MG63 (cell line): ENCODE measurements at places on chromosomes 12 and 14.
A peak's percentile ranks its signal among the peaks of the same experiment; 100 is the strongest.

DNA sequence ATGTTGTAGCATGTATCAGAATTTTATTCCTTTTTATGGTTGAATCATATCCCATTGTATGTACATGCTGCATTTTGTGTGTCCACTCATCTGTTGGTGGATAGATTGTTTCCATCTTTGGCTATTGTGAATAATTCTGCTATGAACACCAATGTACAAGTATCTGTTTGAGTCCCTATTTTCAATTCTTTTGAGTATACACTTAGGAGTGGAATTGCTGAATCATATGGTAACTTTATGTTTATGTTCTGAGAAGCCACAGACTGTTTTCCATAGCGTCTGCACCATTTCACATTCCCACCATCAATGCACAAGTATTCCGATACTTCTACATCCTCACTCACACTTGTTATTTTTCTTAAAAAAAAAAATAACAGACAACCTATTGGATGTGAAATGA lies 91.5 kb downstream of the ARF6 start:
- no peak for DNase-seq

DNA sequence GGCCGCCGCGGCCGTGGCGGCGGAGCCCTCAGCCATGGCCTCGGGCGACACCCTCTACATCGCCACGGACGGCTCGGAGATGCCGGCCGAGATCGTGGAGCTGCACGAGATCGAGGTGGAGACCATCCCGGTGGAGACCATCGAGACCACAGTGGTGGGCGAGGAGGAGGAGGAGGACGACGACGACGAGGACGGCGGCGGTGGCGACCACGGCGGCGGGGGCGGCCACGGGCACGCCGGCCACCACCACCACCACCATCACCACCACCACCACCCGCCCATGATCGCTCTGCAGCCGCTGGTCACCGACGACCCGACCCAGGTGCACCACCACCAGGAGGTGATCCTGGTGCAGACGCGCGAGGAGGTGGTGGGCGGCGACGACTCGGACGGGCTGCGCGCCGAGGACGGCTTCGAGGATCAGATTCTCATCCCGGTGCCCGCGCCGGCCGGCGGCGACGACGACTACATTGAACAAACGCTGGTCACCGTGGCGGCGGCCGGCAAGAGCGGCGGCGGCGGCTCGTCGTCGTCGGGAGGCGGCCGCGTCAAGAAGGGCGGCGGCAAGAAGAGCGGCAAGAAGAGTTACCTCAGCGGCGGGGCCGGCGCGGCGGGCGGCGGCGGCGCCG lies 381 bp downstream of the YY1 start:
- DNase-seq: peak; percentile 12

DNA sequence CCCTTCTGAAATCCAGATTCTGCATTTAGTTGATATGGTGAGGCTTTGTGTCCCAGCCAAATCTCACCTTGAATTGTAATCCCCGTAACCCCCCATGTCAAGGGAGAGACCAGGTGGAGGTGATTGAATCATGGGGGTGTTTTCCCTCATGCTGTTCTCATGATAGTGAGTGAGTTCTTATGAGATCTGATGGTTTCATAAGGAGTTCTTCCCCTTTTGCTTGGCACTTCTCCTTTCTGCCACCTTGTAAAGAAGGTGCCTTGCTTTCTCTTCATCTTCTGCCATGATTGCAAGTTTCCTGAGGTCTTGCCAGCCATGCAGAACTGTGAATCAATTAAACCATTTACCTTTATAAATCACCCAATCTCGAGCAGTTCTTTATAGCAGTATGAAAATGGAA lies 23.1 kb upstream of the C12orf42 start:
- DNase-seq: no peak

GRCh38 chr12:111185889-111186227 lies 183.0 kb downstream of the PHETA1 start:
- no peak for DNase-seq

DNA sequence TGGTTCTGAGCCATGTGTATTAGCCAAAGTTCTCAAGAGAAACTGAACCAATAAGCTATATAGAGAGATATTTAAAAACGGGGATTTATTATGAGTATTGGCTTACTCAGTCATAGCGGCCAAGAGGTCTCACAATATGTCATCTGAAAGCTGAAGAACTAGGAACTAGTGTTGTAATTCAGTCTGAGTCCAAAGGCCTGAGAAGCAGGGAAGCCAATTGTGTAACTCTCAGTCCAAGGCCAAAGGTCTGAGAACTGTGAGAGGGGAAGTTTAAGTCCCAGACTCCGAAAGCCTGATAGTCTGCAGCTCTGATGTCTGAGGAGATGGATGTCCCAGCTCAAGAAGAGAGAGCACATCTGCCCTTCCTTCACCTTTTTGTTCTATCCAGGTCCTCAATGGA lies 344.8 kb upstream of the USP15 start:
- no peak for DNase-seq

DNA sequence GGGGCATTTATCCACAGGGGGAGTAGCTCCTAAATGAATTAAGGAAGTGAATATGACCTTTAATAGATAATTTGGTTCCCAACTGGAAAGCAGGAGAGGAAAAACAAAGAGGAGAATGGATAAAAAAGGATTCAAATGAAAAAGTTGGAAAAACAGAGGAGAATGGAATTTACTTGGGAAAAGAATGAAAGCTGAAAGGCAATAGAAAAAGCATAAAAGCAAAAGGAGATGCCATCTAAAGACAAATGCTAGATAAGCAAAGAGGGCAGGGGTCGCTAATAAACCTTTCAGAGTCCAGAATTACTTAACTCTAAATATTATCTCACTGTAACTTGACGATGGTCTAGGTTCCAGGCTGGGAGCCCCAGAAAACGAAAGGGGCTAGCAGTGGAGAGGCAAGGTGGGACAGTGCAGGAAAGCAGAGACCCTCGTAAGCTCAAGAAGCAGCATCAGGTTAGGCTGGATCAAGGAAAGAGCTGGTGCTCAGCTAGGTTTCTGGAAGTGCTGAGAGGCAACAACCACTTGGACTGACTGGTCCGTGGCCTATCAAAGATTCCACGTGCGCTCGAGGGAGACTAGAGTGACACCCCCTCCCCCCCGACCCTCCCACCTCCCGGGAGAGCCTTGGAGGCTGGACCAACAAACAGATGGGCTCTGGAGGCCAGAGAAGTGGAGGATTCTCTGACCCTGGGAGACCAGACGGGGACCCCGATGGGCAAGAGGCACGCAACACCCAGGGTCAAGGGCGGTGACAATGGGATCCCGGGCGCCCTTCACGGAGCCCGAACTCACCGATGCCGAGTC lies 1.2 kb downstream of the SLC2A13 start:
- DNase-seq: no peak

- DNase-seq: no peak
Observed at GRCh38 chr12:47328831-47329545, 249.2 kb upstream of the AMIGO2 start.

DNA sequence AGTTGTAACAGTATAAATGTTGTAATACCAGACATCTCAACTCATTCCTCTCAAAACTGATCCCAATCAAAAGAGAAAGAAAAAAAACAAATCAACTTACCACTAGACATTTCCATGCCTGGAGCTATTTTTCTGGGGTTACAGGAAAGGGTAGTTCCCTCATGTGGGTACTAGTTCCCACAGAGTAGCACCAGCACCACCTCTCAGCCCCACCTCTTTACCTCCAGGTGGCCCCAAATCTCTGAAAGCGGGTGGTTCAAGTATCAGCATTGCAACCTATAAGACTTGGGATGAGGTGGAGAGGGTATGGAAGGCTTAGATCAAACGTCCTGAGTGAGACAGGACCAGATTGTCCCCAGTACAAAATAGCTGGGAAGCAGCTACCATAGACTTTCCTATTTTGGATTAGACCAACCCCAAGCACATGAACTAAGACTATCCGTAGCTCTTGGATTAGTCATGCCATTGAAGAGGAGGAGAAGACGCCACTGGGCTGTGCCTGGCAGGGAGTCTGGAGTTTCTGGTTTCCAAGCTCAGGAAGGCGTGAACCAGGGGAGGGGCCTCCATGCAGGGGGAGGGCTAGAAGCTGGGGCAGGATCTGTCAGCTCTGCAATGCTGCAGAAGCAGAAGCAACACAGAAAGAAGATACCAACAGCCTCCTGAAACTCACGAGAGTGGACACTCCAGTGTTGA lies at the start of gene SLC39A2:
TSS of gene SLC39A2 (plus strand) at position 620 of the 693 bp plus-strand sequence. CDS start 154 bp downstream, outside the sequence.
- DNase-seq: peak; percentile 52

DNA sequence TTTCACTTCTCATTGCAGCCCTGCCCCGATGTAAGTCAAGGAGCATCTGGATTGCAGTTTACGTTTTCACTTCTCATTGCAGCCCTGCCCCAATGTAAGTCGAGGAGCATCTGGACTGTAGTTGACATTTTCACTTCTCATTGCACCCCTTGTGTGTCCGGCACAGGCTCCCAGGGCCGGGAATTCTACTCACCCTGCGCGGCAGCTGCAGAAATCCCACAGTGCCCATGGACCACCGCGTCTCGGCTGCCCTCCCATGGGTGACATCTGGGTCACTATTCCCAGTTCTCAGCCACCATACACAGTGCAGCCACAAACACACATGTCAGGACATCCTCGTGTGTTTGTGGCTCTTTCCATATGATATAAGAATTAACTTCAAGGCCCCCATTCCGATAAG lies 378.5 kb downstream of the ADGRD1 start:
- DNase-seq: no peak

GRCh38 chr14:40098468-40098867 lies 666.2 kb upstream of the FBXO33 start:
- no peak for DNase-seq

DNA sequence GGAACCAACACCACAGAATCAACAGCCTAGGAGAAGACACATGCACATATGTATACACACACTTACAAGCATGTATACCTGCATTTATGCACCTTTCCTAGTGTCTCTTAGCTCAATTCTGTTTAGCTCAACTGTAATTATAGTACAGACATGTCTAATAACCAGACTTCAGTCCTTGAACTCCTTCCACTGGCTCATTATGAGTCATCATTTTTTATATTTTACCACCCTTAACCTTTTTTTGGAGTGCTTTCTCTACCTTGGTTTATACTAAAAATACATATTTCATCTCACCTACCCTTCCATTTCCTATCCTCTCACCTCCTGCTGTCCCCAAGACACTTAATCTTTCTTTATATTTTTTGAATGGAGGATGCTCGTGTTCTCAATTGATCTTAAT lies 110.4 kb downstream of the ARID2 start:
- DNase-seq: no peak

DNA sequence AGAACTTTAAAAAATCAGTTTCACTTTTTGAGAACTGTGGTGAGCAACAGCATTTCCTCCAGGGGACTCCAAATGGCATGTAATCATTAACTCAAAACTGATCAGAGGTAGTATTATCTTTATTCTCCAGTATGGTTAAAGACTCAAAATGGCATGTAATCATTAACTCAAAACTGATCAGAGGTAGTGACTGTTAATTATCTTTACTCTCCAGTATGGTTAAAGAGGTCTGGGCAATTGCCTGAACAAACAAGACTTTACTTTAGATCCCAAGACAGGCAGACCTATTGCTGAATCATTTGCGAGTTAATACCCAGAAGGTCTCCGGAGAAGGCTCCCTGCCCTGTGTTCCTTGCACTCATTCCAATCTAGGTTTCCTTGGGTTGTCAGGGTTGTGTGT lies 6.6 kb upstream of the ACADS start:
- DNase-seq: no peak

GRCh38 chr12:5971194-5971850 lies 26.3 kb upstream of the ANO2 start:
- no peak for DNase-seq

DNA sequence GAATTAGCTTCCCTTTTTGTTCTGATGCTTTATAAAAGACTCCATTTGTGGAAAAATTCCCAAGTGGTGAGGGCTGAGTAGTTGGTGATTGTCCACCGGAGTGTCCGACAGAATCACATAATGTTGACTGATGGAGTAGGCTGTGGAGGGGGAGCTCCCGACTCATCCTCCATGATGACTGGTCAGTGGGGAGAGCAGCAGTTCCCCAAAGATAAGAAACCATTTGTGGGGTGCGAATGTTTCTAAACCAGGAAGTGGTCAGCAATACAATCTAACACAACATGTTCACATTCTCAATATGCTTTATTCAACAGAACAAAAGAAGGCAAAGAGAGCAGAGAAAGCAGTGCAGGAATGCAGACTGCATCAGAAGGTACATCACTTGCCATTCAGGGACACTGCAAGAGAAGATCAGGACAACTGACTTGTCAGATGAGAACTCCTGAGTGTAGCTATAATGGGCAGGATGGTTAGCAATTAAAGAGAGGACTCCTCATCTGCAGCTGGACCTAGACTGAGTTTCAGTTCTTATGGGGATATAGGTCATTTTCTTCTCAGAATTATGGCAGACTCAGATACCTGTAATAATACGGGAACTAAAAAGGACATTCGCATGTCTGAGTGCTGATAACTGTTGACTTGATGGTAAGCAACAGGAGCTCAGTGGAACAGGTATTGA lies 5.4 kb downstream of the KRT6B start:
- DNase-seq: no peak

- DNase-seq: no peak
Observed at GRCh38 chr12:52275686-52276085, 1.2 kb downstream of the KRT86 start.

- DNase-seq: no peak
Observed at GRCh38 chr14:34596891-34597290, 33.1 kb downstream of the SNX6 start.

GRCh38 chr14:73289729-73290128 lies 52.4 kb downstream of the PAPLN start:
- no peak for DNase-seq

DNA sequence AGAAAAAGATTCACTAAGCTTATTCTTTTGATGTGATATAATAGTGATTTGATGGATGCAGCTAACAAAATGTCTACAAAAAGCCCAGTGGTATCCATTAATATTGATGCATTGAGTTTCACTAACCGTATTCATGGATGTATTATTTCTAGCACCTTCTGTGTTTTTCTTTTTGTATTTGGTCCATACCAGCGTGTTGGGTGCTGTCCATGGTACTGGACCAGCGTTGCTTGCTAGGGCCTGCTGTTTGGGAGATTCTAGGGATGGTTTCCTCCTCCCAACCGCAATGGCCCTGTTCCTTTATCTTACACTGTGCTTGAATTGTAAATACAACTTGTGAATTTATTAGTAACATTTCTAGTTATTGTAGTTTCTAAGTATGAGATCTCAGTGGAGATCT lies 31.7 kb downstream of the ANO4 start:
- peak; percentile 43 for DNase-seq

- DNase-seq: no peak
Observed at GRCh38 chr14:100911665-100912316, 8.3 kb upstream of the RTL1 start.

DNA sequence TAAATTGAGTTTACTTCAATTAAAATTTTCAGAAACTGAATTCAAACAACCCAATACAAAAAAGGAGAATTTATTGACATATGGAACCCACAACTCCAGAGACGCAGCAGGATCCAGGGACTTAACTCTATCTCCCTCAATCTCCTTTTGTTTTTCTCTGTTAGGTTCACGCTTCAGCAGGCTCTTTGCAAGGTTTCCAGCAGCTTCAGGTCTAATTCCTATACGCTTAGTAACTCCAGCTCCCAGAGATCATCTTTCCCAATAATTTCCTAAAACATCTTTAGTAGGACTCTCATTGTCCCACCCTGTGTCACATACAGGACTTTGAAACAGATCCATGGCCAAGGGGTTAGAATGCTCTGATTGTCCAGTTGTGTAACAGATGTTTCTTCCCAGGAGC lies 175.2 kb downstream of the RMST start:
- no peak for DNase-seq

- DNase-seq: no peak
Observed at GRCh38 chr12:52256584-52256935, 17.9 kb upstream of the KRT86 start.
